ENCODE measurements at places on chromosomes 5 and 9.

DNA sequence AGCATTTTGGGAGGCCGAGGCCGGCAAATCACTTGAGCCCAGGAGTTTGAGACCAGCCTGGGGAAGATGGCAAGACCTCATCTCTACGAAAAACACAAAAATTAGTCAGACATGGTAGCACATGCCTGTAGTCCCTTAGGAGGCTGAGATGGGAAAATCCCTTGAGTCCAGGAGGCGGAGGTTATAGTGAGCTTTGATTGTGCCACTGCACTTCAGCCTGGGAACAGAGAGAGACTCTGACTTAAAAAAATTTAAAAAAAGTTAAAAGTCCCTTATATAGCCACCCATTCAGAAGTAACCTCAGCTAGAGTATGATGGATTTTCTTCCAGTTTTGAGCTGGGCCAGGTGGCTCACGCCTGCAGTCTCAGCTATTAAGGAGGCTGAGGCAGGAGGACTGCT, 72.4 kb downstream of the UGCG start:
- DNase-seq, result no peak

GRCh38 chr9:106334081-106334480, 528.9 kb upstream of the ZNF462 start:
- no peak for DNase-seq

DNA sequence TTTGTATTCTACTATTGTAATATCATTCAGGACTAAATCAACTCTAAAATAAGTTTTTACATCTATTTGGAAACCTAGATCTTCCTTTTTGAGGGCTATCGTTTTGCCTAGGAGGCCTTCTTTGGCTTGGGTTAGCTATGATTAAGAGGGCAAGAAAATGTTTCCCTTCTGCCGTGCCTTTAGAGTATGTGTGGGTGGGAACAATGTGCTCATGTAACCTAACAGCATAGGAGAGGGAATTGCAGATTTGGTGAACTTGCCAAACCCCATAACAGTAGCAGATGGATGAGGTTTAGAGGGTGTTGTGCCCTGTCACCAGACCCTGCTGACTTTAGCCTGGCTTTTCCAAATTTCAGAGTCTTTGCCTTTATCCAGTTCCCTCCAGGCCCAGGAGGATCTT, 339.0 kb downstream of the ADGRV1 start:
- DNase-seq, result no peak

DNA sequence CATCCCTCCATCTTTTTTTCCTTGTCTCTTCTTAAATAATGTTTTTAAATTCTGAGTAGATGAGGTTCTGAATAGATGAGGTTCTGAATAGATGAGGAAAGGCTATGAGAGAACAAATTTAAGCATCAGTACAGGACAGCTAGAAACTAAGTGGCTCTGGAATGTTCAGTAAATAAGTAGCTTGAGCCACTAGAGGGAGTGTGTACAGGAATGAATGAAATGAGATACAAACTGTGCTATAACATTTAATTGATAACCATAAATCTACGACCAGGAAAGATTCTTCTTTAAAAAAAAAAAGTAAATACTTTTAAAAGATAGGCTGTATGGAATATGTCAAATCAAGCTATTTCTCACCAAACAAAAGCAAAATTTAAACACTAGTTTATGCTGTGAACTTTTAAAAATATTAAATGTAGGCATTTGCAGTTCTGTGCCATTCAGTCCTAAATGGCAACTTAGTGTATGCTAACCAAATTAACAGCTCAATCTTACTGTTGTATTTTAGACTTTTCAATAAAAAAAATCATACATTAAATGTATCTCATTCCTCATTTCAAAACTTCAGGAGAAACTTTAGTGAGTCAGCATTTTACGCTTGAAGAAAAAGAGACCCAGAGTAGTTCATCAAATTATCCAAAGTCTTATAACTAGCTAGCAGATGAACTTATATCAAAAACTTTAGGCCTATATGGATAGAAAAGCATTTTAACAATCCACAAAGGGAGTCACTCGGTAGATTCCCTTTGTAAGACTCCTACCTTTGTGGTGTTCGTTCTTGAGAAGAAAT, 70.4 kb upstream of the SNX2 start:
- peak; percentile 58 for DNase-seq

DNA sequence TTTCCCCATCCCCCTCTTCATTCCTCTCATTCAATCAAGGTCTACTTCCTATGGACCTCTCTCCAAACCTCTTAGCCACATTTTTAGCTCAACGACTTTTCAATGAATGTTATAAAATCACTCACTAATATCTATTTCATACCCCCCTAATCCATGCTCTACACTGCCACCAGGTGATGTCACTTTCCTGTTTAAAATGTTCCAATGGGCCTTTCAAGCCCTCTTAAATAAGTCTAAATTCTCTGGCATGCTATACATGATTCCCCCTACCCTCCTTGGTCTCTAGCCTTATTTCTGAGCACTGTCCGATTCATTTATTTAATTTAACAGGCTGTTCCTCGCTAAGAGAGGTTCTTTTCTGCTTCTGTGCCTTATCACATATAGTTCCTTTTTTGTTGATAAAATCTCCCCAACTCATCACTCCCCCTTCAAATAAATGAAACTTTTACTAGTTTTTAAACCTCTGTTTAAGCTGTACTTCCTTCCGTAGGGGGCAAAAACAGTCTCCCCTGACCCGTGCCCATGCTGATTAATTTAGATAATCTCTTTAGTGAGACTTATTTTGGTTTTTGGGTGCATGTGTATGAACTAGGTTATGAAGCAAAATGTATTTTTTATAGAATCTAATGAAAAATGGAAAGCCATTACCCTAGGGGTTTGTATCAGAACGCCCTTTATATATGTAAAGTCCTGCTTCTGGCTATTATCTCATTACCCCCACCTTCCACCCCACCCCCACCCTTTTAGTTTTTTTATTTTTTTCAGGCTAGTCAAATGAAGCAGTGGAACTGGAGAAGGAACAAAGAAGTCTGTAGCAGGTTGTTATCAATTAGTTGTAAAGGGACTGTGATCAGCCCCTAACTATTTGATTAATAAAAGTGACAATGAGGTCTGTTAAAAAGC, 9.0 kb downstream of the ABHD17B start:
- DNase-seq, result no peak

- no peak for DNase-seq
Observed at GRCh38 chr5:136730426-136730825, 365.1 kb upstream of the TRPC7 start.

DNA sequence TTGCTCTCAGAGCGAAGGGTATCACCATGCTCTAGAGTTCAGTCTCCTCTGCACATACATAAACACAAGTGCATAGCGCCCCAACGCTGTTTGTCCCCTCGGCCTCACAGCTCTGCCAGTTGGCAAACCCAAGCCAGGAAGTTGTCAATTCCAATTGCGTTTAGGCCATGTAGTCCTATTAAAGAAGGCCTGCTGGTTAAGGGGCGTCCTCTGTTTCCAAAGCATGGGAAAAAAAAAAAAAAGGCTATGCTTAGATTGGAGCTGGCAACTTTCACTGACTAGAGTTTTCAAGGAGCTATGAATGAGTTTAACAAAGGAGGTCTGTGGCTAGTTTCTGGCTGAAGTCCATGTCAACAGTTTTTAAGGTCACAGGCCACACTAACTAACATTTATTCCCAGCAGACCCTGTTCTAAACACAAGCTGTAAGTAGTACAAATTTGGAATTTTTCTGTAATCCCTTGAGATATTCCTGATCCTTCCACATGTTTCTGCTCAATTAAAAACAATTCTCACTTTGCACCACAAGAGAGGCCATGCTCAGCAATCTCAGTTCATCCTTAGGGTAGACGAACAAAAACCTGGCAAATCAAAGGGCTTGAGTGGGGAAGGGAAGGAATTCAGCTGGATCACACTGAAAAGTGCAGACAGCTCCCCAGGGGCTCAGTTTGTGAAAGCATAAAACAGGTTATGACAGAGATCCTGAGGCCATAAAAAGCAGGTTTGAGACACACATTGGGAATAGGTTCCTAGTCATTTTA, 187.7 kb downstream of the DENND1A start:
- DNase-seq, result peak; percentile 89

- DNase-seq, result no peak
Observed at GRCh38 chr5:127299678-127300077, 9.1 kb downstream of the MEGF10 start.

DNA sequence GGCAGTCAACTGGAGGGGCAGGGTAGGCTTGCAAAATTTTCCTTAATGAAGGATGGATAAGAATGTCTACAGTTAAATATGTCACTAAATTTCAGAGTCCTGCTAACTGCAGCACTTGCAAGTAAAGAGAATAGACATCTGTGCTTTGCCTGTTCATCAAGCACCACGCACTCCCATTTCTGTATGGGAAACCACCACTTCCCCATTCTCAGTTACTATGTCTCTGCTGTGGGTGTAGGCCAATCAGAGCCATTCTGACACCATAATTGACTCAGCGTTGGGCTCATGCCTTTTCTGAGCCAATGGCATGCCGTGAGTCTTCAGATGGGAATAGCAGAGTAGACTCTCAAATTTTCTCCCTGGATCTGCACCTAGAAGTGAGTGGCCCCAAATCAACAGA, 247.5 kb downstream of the GABRB2 start:
- no peak for DNase-seq

- no peak for DNase-seq
Observed at GRCh38 chr9:122453677-122454135, 24.0 kb downstream of the OR1J1 start.

- DNase-seq, result peak; percentile 87
Observed at GRCh38 chr5:125657936-125658335, 765.3 kb upstream of the GRAMD2B start.

DNA sequence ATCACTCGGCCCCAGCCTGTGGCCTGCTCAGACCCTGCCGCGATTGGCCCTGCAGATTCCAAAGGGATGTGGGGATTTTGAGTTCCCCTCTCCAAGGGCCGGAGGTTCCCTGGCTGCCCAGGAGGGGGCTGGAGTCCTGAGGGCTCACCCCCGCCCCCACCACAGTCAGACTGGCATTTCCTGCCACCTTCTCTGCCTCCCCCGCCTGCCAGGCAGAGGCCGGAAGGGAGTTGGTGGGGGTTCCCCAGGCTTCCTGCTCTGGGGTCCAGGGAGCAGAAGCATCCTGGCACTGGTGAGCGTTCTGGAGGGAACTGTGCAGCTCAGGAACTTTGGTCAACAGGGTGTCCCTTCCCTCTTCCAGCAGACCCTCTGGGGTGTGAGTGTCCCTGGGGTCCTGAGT, 70.6 kb downstream of the RXRA start:
- no peak for DNase-seq

All from brain (organoid and tissue), 16 donors.